ENCODE measurements at places on chromosomes 16 and 17. TPM values are rescaled to one million over a fixed set of nuclear protein-coding genes. Genes with fewer than 3 reads are reported as not detected.

GRCh38 chr17:74545843-74546230, at the start of gene CD300C:
Gene CD300C (minus strand): TSS chr17:74546115. CDS start chr17:74545782, 333 bp downstream.
- DNase-seq, result no peak

DNA sequence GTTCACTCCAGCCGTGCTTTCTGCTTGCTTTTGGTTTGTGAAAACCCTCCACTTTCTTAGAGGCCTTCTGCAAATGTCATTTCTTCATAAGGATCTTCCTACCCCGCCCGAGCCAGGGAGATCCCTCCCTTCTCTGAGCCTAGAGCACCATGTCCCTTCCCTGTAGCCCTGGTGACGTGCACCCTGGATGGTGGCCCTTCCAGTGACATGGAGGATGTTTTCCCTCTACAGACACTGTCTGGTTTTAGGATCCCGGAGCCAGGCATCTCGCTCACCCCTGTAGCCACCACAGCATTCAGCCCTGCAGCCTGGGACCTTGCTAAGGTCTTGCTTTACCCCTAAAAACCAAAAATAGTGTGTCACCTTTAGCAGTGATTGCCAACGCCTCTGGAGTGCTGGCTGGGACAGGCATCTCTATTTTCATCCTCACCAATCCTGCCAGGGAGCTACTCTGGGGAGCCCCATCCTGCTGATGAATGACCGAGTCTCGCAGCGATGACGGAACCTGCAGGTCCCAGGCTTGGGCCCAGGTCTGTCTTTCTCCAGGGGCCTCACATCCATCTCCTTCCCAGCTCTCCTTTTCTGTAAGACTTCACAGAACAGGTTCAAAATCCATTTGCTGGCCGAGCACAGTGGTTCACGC, 394.1 kb upstream of the TNRC6C start:
- no peak for DNase-seq

DNA sequence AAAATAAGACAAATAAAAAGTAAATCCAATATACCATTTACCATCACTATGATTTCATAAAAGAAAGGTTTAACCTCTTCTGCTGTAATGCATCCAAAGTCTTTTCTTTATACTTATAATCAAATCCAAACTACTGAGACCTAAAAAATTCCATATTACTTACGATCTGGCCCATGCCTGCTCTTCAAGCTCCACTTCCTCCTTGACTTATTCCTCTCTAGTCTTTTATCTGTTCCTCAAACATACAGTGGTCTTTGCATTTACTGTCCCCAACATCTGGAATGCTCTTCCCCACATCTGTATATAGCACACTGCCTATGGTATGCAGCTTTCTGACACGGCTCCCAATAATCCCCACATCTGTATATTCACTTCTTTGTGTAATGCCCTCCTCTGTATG, 33.8 kb downstream of the PCTP start:
- no peak for DNase-seq

- DNase-seq, result no peak
Measured at GRCh38 chr17:33124185-33124584, 132.5 kb downstream of the SPACA3 start.

GRCh38 chr16:83953796-83954576, 946 bp downstream of the OSGIN1 start:
- peak; percentile 54 for DNase-seq

- no peak for DNase-seq
Measured at GRCh38 chr17:78759203-78759968, 22.7 kb downstream of the CYTH1 start.

DNA sequence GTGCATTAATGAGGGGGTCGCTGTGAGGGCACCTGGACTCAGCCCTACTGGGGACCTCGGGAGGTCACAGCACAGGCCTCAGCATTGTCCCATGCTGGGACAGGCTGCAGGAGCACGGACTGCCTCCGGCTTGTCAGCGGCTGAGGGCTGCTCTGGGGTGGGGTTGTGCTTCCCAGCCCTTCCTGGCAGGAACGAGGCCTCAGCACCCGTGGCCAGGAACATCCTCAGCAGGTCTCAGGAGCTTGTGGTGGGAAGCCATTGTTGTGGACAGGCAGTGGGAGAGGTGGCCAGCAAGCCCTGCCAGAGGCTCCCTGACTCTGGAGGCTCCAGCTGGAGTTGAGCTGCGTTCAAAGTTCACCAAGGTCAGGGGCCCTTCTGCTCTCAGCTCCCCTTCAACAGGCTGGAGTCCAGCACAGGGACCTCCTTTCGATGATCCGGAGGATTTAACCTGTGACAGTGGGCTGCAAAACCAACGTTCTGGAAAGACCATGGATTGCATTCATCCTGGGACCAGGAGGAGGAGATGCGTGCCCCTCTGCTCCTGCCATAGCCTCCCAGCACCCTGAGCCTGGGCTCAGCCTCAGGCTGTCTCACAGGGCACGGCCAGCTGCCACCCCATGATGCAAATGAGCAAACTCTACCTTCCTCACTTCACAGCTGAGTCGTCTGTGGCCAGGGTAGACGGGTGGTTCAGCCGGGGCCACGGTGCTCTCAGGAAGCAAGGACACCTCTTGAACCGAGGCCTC, 32.6 kb downstream of the FOXL1 start:
- no peak for DNase-seq

DNA sequence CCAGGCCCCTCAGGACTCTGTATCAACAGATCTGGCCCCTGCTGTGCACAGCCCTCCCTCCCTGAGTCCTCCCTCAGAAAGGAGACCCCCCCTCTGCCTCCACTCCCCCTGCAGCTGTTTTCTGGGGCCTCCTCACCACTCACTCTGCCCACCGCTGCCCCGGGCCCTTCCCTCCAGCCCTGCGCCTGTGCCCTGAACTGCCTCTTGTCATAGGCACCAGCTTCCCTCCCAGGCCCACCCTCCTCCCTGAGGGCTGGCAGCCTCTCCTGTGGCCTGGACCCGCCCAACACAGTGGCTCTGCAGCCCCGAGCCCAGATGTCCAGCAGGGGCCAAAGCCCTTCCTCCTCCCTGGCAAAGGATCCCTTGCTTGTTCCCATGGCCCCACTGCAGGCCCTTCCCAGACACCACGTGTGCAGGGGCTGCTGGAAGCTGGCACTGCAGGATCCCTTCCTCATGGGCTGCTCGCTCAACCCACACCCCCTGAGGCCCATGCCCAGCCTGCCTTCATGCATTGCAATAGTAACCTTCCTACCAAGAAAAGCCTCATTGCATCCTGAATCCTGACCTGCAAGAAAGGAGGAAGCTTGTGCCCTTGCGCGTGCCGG, 25.8 kb downstream of the GNPTG start:
- DNase-seq, result peak; percentile 55

DNA sequence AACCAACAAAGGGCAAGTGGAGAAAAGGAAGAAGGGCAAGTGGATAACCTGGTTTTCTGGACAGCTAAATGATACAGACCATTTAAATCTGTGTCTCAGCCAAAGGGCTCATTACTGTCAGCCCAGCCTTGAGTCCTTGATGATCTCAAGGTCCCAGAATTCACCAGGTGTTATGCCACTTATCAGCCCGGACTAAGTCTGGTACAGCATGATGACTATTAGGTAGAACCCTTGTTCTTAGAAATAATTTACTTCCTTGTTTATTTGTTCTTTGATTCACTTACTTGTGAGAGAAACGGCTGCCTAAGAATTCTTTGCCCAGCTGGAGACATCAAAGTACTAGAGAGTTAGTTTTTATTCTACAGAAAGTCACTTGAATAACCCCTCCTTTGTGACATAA, 3.5 kb downstream of the PDILT start:
- DNase-seq, result peak; percentile 79

GRCh38 chr17:78289802-78290363, 58.5 kb downstream of the TMEM235 start:
- DNase-seq, result peak; percentile 74

GRCh38 chr16:74297145-74297665, 591 bp downstream of the PSMD7 start:
- DNase-seq, result no peak

DNA sequence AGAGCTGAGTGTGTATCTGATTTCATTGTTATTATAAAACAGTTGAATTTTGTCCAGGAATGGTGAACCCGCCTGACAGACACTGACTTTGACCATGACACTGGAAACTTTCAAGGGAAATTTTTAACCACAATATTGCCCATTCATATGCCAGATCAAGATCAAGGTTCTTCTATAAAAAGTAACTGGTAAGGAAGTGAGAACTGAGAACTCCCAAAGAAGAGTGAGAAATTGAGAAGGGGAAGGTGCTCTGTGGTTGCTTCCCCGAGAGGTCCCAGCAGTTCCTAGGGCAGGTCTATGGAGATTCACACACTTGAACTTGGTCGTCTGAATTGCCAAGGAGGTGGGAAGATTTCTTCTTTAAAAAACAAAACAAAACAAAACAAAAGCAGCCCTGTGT, 27.3 kb downstream of the SLC6A4 start:
- DNase-seq, result no peak

DNA sequence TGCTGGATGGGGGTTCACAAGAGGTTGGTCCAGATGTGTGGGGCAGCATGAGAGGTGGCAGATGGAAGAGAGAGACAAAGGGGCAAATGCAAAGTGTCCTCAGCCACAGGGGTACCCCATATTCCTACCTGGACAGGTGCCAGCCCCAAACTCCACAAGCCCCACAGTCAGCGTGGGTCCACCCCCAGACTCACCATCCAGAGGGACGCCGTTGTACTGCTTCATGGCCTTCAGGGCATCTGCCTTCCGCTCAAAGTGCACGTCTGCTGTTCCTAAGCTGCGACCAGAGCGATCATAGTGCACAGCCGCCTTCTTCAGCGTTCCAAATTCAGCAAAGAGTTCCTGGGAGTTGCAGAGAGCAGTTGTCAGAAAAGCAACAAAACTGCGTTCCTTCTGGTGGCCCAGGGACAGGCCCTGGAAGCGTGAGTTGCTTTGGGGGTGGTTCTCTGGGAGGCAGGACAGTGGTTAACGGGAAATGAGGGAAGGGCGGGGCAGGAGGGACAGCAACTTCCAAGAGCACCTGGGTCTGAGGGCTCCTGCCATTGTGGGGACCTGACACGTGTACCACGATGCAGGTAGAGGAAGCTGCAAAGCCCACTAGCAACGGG, 2.3 kb downstream of the ALYREF start:
- DNase-seq, result no peak

- DNase-seq, result peak; percentile 89
Measured at GRCh38 chr17:67491009-67491680, 114.1 kb downstream of the PITPNC1 start.

DNA sequence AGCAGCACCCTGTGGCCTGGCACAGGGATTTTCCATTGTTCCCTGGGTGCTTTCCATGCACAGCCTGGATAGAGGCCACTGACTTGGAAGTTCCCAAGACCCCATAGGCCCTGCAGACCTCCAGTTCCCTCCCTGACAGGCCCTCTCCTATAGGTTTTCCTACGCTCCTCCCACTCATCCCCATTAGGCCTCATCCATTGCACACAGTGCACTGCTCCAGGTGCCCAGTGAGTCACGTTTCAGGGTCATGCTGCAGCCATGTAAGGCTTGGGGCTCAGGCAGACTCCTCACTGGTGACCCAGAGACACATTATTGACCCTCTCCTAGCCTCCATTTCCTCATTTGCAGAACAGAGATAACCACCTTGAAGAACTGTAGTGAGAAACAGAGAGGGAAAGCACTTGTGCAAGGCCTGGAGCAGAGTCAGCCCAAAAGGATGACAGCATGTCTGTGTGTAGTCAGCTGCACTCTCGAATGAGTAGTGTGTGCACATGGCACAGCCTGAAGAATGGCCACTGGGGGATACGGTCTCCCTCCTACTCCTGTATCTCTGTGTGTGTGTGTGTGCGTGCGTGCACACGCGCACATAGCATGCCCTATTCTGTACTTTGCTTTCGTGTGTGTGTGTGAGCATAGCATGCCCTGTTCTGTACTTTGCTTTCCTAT, 26.8 kb downstream of the DRC3 start:
- no peak for DNase-seq

DNA sequence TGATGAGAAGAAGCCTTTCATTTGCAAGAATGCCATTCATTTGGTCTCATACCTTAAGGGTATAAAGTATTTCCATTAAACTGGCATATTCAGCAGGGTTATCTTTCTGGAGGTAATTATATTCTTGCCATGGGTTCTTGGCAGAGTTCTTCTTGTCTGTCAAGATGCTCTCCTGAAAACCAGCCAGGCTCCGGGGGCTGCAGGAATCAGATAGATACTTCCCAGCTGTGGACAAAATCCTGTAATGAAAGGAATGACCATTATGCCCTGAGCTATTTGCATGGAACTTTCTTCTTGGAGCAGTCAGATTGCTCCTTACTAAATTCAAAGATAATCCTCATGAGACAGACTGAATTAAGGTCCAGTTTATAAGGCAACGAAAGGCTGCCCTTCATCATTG, 47.0 kb downstream of the COG7 start:
- DNase-seq, result no peak

DNA sequence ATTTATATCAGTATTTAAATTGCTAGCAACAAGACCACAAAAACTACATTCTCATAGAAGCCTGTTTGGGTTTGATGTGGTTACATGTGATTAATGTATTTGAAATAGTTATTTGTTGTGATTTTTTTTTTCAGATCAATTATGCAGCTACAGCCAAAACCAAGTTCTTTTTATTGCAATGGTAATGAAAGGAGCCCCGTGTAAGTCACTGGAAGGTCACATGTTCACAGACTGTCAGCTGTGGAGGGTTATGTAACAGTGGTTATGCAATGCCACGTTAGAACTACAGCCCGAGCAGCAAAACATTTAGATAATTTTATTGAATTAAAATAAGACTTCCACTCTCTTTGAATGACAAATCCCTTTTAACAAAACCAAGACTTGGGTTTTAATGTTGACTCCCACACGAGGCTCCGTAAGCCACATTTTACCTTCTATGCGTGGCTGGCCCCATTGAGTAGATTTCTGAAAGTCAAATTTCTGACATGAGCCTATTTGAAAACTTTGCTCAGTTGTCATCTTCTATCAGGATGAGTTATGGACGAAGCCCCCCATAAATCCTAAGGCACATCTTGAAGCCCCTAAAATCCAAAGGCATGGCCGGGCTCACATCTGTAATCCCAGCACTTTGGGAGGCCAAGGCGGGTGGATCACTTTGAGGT, 41.8 kb upstream of the SEC14L1 start:
- DNase-seq, result no peak

GRCh38 chr17:29156781-29157180, 23.4 kb downstream of the MYO18A start:
- DNase-seq, result no peak

DNA sequence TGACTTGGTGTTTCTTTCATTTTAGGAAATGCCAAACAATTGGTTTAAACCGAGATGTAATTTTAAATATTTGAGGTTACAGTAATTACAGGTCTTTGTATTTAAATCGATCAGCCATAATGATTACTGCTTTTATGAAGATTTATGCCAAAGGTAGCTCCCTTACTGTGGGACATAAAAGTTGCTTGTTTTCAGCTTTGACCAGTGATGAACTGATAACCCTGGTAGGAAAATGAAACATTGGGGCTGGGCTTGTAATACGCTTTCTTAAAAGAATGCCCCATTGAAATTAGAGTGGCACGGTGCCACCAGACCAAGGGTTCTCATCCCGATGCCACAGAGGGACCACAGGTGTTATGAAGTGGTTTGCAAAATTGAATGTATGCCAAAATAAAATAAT, 7.3 kb downstream of the TNRC6A start:
- no peak for DNase-seq

PDF gene
- 26.7 TPM for total RNA-seq

CCL8 gene
- not detected for total RNA-seq

DYNLL2 gene
- 9.4 TPM for total RNA-seq

CMTM2 gene
- not detected for total RNA-seq

SP2 gene
- total RNA-seq, result 0.03 TPM

PHOSPHO1 gene
- total RNA-seq, result 39.0 TPM

MYH1 gene
- not detected for total RNA-seq

TEKT5 gene
- not detected for total RNA-seq

TPSD1 gene
- not detected for total RNA-seq

SMIM22 gene
- not detected for total RNA-seq

KIAA0753 gene
- total RNA-seq, result 16.8 TPM

PIMREG gene
- 59.2 TPM for total RNA-seq

ARHGDIG gene
- total RNA-seq, result not detected

EVI2B gene
- total RNA-seq, result not detected

NKIRAS2 gene
- total RNA-seq, result 65.6 TPM

KRT36 gene
- not detected for total RNA-seq

Measured in Caki2 (cell line).